Pancreas (tissue), 10 donors: ENCODE measurements at places on chromosomes 5 and 9. TPM values are rescaled to one million over a fixed set of nuclear protein-coding genes. Genes with fewer than 3 reads are reported as not detected.

RNF208 gene
- polyA plus RNA-seq: 20.7 TPM

CRHBP gene
- polyA plus RNA-seq: 0.61 TPM

- no peak for DNase-seq
Measured at GRCh38 chr9:106082621-106083020, 388.3 kb downstream of the TMEM38B start.

GRCh38 chr5:58716713-58717112 is 133.8 kb downstream of the RAB3C start:
- no peak for DNase-seq

- peak; percentile 3 for DNase-seq
Measured at GRCh38 chr9:135239769-135240141, 152.3 kb downstream of the OLFM1 start.

- peak; percentile 81 for DNase-seq
Measured at GRCh38 chr9:35748858-35749514, at the start of the genes GBA2 and RGP1. Gene GBA2, minus strand, starts transcription at chr9:35749228. Its CDS starts 524 bp downstream, at chr9:35748704. Gene RGP1, plus strand, starts transcription at chr9:35749287. Its CDS starts 469 bp downstream, at chr9:35749756.

DNA sequence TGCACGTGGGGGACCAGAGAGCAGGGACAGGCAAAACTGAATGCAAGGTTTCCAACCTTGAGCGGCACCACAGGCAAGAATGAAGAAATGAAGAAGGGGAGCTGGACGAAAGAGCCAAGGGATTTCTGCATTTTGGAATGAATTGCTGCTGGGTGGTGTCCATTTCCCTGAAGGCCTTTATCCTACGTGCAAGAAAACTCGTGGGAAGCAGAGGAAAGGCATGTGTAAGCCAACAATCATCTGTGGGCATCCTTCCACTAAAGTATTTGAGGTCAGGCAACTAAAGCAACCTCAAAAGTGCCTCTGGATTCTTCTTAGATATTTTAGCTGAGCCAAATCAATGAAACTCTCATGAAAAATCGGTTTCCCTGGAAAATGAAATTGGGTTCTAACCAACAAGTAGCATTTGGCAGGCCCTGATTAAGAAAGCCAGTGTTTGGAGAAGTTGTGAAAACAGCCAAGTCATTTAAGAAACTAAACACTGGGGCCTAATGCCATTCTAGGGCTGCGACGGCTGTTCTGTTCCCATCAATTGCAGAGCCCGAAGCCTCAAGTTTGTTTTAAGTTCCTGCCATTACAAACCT is 4.7 kb upstream of the TGFBI start:
- no peak for DNase-seq

DNA sequence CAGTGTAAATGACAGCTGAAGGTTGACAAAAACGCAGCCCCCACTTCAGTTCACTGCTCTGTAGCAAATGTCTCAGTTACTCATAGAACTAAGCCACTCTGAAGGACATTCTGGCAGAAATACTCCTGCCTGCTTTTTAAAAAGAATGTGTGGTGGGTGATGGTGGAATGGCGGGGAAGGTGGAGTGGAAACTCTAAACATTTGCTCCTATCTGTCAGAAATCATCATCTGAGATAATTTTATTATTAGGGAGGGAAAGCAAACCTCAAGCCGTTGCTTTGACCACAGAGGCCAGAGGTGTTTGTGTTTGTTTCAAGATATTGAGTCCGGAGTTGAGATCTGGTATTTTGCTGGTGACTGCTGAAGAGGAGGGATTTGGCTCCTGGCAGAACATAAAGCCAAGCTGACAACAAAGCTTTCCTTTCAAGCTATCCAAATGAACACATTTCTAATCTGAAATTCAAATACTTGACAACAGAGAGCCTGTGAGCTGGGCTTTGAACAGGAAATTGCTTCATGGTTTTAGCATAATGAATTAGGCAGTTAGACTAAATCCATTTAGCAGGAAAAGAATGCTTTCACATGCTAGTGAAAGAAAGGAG is 362.7 kb downstream of the CSNK1G3 start:
- no peak for DNase-seq
